SK-MEL-5 (cell line): ENCODE measurements at places on chromosomes 1 and 21. TPM values are rescaled to one million over a fixed set of nuclear protein-coding genes. Genes with fewer than 3 reads are reported as not detected.

- no peak for DNase-seq
Measured at GRCh38 chr1:231467986-231468385, 45.9 kb upstream of the EGLN1 start.

DNA sequence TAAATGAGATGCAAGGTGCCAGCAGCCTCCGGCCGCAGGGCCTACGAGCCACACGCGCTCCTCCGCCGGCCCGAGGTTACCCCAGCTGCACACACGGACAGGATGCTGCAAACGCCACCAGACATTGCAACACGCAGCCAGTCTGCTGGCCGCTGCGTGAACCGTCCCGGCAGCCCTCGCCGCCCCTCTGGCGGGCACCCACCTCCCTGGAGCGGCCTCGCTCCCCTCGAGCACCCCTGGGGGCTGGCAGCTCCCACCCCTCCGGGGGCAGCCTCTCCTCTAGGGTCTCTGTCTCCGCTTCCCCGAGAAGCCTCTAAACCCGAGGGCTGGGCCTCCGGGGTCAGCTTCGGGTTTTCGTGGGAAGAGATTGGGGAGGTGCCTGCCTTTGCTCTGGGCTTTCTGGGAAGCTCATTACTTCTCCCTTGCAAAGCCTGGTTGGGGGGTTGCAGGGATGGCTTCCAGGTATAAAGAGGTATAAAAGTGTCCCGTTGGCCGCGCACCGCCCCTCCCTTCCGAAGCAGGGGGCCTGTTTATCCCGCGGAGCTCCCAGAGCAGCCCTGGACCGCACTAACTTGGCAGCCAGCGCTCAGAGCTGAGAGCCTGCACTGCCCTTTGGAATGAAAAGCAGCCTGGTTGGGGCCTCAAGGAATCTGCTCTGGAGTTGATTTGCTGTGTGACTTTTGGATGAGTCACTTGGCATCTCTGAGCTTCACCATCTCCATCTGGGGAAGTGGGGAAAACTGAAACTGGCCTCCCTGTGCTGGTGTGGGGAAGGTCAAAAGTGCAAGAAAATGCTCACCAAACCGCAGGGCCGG lies 21.8 kb downstream of the DHRS3 start:
- no peak for DNase-seq

- DNase-seq, result no peak
Measured at GRCh38 chr1:83125456-83125855, 873.5 kb downstream of the TTLL7 start.

GRCh38 chr21:44029460-44030087 lies 17.5 kb downstream of the TRAPPC10 start:
- no peak for DNase-seq

DNA sequence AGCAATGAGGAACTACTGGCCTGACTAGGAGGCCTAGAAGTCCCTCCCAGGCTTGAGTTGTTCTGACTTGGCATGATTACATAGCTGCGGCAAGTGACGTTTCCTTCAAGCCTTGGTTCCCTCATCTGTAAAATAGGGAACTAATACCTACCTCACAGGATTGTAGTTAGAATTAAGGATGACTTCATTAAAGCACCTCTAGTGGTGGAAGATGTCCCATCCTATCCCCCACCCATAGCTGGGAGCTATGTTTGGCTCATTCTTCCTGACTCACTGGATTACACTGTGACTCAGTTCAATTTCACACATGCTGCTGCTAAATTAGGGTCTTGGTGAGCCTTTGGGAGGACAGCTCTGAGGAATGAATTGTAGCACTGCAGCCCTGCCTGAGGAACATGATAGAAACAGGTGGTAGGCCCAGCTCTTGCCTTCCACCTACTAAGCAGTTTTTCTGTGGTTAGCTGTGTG lies 6.0 kb upstream of the SHISA4 start:
- DNase-seq, result peak; percentile 12

DNA sequence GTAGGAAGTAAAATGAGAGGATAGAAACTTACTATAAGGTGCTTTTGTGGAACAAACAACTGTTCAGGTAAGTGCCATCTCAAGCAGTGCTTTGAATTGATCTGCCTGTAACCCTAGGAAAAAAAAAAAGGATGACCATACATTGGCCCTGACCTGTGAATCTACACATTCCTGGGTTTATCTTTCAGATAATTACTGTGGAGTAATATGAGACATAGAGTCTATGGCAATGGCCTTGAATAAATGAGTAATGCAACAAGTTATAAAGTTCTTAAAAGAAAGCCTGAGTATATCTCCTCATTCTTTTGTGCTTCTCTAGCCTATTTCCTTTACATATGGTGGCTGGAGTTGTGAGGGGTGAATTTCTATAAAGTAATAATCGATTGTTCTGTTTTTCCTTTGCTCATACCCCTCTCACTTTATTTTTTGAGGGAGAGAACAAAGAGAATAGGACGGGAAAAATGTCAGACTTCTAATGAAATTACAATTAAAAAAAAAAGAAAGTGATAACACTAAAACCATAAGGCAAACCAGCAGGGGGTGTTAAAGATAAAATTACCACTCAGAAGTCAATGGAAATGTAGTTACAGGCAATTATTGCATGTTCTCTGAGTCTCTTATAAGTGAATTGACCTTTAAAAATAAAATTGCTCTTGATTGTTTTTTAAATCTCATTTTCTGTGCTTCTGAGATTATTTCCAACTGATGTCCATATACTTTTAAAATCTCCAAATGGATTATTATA lies 12.4 kb upstream of the ATP1A1 start:
- DNase-seq, result peak; percentile 30

GRCh38 chr1:168148916-168149315 lies 12.2 kb upstream of the GPR161 start:
- no peak for DNase-seq

DNA sequence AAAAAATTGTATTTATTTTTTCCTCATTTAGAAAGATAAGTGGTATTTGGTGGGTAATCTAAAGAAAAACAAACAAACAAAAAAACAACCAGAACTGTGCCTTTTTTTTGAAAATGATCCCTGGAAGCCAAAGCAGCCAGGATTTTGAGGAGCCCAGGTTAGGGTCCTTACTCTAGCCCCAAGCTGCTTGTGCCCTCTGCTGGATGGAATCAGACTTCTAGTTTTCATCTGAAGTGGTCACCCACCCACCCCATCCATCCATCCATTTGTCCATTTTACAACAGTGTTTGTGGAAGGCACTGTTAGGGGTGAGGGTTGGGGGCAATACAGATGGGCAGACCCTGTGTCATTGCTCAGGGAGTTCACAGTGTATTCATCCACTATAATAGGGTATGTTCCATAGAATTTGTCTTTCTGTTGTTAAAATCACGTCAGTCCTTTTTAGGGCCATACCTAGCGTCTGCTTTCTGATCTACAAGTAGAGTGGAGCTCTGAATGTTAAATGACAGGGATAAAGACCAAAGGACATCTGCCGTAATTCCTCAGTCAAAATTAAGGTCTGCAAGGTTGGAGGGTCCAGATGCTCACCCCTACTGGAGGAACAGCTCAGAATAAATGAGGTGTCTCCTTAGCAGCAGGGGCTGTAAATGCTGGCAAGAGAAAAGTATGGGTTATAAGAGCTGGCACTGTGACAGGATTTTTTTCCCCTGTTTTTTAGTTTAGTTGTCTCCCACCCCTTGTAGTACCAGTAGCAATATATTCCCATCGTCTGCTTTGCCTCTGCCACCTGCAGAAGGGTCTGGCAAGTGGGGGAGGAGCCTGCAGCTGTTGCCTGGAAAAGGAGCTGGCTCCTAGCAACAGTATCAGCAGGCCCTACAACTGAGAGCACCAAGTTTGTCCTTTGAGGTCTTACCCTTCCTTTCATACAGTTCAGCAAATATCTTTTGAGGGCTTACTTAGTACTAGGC lies 3.2 kb downstream of the LRRC42 start:
- peak; percentile 71 for DNase-seq

DNA sequence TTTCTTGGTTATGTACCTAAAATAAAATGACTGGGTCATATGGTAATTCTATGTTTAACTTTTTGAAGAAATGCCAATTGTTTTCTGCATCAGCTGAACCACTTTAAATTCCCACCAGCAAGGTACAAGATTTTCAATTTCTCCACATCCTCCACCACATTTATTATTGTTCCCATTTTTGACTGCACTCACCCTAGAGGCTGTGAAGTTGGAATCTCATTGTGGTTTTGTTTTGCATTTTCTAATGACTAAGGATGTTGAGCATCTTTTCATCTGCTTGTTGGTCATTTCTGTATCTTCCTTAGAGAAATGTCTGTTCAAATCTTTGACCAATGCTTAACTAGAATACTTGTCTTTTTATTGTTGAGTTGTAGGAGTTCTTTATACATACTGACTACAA lies 72.5 kb downstream of the ASTN1 start:
- no peak for DNase-seq

- DNase-seq, result no peak
Measured at GRCh38 chr21:35284199-35284598, 235.1 kb upstream of the RUNX1 start.

- DNase-seq, result no peak
Measured at GRCh38 chr1:89800022-89800655, 20.7 kb upstream of the LRRC8D start.

DNA sequence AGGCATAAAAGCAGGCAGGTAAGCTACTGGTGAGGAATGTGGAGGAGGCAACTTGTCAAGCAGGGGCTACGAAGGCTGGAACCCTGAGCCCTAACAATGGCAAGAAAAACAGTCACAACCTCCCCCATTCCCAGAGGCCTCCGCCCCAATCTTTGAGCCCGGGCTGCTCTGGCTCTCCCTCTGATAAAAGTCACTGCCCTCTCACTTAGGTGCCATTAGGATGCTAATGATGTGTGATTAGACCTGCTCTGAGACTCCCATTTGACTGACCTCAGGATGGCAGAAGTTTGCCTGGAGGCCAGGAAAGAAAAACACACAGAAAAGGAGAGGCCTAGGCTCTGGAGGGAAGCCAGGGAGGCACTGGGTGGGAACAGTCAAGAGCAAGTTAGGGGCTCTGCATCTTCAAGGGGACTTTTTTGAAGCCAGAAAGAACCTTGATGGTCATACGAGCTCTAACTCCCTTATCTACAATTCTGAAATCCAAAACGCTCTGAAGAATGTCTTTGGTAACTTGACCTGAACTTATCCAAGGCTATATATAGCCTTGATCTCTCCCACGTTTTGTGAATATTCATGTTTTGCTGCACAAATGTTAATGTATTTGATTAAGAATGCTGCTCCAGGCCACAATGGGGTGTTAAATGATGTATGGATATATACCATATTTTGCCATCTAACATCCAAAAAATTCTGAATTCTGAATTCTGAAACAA lies 98.9 kb downstream of the TRABD2B start:
- no peak for DNase-seq

DNA sequence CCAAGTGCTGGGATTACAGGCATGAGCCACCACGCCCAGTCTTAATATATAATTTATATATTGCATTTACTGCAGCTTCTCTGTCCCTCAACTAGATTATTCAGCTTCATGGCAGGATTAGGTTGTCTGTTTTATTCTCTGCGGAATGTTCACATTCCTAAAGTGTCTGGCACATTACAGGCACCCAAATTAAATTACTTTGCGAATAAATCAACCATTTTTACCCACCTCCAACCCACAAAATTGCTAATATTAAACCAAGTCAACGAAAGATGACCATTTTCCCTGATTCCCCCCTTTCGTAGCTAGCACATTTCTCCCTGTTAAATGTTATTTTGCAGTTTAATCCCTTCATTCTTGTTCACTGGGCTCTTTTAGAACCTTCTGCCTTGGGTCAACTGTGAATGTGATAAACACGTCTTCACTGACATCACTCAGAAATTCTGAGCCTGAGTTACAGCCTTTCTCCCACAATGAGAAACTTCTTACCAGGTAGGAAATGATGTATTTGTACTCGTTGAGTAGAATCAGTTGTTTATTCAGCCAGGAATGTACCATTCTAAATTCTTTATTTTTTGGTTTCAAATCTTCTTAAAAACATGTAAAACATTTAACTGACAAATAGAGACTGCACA lies 35.9 kb downstream of the THAP3 start:
- DNase-seq, result no peak

DNA sequence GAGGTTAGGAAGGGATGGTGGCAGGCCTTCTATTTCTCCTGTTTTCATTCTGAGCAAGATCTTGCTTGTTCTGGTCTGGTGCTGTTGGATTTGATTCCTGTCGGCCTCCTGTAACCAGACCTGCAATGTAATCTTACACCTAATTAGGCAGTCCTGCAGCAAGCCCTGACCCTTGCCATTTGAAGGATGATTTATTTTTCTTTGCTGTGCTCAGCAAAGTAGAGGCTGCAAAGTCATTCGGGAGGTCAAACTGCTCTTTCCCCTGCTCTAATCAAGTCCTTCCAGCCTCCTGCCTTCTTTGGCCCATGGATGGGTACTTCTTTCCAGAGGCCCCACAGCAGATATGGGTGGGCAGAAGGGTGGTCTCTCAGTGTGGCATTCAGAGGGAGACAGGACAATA lies 417.7 kb upstream of the USP24 start:
- no peak for DNase-seq

DNA sequence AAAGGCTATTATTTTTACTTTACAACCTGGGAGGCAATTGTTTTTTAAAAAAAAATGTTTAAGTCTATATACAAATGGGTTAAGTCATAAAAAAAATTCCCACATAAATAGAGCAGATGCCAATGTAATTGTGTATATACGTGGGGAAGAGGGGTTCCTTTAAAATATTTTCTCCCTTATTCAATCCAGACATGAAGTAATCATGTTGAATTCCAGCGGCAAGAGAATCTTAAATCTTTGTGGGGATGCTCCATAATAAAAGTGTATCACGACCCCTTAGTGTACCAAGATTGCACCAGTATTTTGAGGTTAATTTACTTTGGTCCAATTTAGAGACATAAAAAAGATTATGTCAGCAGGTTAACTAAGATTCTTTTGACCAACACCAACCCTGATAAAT lies 62.1 kb downstream of the ARID4B start:
- DNase-seq, result no peak

DNA sequence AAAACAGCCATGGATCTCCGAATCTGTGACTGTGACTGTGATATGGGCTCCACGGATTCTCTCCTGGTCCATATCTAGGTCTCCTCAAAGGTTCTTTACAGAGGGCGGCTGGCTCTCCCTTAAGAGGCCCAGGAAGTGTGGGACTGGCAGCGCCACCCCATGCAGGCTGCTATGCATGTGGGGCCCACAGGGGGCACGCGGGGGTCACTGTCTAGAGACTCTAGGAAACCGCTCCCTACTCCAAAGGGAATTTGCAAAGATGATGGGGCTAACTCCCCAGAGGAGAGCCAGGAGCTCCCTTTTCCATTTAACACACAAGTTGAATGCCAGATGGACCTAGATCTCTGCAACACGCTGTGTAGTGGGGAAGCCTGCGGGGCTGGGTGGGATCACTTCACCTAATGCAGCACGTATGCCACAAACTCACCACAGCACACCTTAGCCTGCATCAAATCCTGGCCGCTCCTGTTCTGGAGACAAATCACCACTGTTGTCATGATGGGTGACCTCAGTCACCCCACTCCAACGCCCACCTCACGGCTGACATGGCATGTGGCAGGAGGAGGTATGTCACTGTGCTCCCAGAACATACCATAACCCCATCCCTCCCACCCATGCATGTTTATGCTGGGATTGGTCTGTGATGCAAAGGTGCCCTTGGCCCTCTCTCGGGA lies 61.7 kb downstream of the SLC45A1 start:
- no peak for DNase-seq

GRCh38 chr1:160639652-160640051 lies 7.2 kb downstream of the SLAMF1 start:
- DNase-seq, result no peak

Gene ADAM30
- not detected in 2 replicates for total RNA-seq

Gene LCE2C
- not detected in 2 replicates for total RNA-seq

Gene KRTAP11-1
- total RNA-seq, result not detected in 2 replicates

Gene OR2L5
- not detected in 2 replicates for total RNA-seq

Gene MEX3A
- total RNA-seq, result 3.0 and 3.4 TPM in 2 replicates

Gene CDKN2C
- total RNA-seq, result 5.4 TPM in 2 replicates
